HT-29 (cell line): ENCODE measurements at places on chromosomes 12 and 14.

GRCh38 chr14:54767139-54767431 is 135.5 kb downstream of the GCH1 start:
- no peak for DNase-seq

- no peak for DNase-seq
These were observed 74.5 kb upstream of the DYNC1H1 start for GRCh38 chr14:101889898-101890297.

GRCh38 chr12:93622485-93622884 is 50.0 kb downstream of the SOCS2 start:
- no peak for DNase-seq

- DNase-seq: peak; percentile 56
These were observed 1.7 kb downstream of the CYP27B1 start for GRCh38 chr12:57765003-57765697.

DNA sequence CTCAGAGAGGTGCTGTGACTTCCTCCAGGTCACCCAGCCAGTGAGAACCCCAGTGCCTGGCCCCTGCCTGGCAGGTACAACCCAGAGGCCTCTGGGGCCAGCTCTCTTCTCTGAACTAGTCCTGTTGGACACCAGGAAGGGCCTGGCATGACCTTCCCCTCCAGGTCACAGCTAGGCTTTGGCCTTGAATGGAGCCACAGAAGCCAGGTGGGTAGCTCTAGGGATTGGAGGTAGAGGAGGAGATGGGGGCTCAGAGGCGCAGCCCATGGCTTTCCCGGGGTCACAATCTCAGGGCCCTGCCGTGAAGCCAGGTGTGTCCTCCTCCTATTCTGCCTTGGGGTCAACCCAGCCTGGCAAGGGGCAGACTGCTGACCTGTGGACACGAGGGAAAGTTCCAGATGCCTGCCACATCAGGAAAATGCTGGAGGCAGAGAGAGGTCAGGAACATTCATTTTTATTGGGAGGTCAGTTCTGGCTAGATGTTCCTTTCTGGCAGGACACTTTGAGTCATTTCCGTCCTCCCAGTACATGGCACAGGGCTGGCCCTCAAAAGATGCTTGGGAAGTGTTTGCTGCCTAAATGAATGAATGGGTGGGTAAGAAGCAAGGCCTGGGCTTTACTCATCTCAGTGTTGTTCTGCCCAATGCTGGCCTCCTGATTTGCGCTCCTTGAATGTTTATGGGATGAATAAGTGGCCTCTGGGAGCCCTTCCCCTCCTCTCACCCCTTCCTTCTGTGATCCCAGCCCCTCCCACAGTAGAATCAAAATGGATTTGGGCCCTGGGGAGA is 25.4 kb downstream of the FAM222A start:
- no peak for DNase-seq
